NCI-H460 (cell line): ENCODE measurements at places on chromosomes 7 and 10. TPM values are rescaled to one million over a fixed set of nuclear protein-coding genes. Genes with fewer than 3 reads are reported as not detected.

DNA sequence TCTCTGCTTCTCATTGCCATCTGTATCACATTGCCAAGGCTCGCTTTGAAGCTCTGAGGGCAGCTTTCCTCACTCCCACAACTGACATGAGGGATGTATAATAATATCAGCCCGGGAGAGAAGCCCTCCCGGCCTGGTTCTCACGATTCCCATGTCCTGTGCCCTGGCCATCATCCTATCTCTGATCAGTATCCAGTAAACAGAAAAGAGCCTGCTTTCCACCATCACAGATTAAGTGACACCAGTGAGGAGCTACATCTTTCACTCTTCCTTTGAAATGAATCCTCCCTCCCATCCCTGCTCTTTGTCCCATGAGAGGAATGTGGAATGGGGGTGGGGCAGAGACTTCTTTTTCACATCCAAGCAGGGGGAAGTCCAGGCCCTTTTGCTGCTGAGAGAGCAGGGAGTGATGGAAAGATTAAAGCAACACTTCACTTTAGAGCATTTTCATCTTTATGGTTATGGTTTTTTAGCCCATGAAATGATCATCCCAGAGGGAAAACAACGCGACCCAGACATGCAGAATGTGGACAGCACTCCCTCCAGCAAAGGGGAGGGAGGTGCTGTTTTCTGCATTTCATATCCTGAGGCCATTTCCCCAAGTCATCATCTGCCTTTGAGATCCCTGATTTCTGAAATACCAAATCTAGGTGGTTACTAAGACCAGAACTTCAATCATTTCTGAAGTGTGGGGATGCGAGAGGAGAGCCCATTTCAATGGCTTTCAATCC, 84.6 kb upstream of the LYZL1 start:
- no peak for DNase-seq

DNA sequence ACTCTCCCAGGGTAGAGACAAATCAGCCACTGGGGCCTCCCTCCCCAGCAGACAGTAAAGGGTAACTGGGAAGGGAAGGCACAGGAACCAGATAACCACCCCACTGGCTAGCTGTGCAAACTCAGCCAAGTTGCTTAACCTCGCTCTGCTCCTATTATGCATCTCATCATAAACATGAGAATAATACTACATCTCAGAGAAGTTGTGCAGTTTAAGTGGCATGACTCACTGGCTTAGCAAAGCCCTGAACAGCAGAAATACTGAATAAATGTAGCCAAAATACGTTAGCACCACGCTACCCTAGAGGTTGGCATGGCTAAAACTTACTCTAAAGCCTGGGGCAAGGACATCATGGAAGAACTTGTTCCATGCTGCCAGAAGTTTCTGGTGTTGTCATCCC, 128.1 kb upstream of the ANK3 start:
- no peak for DNase-seq

GRCh38 chr7:4725014-4725849, 43.1 kb downstream of the FOXK1 start:
- peak; percentile 85 for DNase-seq

GRCh38 chr7:157712666-157713235, 375.9 kb downstream of the DNAJB6 start:
- no peak for DNase-seq

GRCh38 chr10:11783558-11783865, 39.6 kb upstream of the PROSER2 start:
- no peak for DNase-seq

DNA sequence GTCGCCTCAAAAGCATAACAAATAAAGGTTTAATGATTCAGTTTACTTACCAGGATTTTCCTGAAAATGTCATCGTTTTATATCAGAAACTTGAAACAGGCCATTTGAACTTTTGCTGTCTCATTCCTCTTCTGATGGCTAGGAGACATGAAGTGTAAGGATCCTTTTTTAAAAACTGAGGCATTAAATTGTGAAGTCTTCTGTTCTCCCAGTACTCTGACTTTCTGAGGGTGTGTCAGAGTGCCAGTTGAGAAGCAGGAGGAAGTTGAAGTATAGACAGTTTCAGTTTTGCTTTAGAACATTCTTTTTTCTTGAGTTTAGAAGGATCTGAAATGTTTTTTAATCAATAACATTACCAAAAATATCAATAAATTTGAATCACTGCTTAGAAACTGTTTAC, at the start of gene SAMD9L:
SAMD9L (minus strand) TSS at position 242 of the 400 bp plus-strand sequence. CDS start 12,414 bp downstream, outside the sequence.
- no peak for DNase-seq

DNA sequence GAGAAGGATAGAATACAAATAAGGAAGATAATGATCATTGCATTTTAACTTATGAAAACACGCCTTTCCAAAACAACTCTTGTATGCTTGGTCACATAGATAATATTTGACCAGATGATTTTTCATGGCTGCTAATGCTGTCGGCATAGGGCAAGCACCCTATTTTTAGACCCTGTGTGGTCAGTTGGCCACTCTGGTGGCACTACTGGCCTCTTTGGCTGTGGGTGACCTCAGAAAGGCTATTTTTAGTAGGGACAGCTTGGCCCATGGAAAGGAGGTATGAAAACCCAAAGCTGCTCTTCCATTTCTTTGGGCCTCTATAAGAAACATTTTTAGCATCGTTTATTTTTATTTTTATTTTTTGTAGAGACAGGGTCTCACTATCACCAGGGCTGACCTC, 12.3 kb downstream of the BMPER start:
- no peak for DNase-seq

DNA sequence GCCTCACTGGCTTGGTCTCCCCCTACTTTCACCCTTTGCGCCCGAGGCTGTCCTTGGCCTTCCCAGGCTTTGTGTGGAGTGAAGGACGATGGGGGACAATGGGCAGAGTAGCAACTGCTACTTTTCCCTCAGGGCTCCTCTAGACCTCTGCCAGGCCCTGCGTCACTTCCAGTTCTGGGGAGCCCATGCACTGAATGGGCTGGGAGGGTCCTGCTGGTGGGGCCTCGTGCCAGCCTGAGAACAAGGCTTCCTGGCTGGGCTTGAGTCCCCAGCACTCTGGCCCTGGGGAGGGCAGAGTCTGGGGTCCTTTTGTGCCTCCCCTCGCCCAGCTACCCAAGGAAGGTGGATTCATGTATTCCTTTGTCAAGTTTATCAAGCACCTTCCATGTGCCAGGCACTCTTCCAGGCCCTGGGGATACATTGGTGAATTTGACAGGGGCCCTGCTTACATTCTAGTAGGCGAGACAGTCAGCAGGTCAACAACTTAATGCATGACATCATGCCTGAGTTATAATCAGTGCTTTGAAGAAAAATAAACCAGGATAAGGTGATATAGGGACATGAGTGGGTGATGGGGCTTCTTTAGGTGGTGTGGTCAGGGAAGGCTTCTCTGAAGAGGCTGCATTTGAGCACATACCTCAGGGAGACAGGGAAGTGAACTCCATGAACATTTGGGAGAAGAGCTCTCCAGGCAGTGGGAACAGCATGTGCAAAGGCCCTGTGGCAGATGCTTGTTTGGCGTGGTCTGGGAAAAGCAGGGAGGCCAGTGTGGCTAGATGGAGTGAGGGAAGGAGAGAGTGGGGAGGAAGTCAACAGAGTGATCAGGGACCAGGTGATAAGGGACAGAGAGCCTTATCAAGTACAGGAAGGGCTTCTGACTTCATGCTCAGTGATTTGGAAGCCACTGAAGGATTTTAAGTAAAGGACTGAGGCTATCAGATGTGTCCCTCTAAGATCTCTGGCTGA, 14.1 kb downstream of the ZMIZ1 start:
- no peak for DNase-seq

GRCh38 chr7:131000873-131001272, 266.9 kb upstream of the KLF14 start:
- DNase-seq = no peak

GRCh38 chr7:150983893-150984368, 5.8 kb upstream of the KCNH2 start:
- peak; percentile 50 for DNase-seq

DNA sequence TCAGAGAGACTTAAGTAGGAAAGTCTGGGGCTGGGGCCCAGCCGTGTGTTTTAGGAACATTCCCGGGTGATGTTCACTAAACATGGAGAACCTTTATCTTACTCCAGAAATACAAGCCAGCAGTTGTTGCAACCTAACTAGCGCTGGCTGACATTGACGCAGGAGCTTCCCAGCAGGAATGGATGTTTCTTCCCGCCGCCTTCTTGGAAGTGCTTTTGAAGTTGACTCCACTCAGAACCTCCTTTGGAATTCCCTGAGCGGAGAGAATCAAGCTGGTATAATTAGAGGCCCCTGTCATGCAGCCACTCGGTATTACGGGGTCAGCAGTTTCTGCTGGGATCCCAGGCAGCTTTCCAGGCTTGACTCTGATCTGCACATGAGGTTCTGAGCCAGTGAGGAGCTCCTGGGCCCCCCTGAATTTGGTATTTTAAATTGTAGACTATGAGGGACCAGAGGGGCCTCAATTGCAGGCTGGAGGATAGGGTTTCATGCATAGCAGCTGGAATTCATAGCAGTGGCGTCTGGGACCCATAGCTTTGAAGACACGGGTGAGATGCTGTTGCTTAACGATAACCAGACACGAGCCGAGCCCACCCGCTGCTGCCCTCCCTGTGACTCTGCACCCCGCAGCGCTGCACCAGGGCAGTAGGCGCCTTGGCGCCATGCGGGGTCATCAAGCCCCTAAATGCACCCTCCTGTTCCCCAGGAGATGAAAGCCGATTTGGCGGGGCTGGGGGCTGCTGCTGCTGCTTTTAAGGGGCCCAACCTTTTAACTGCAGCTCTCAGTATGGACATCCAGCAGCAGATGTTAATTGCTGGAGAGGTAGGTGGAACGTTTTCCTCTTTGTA, 61.8 kb downstream of the EEPD1 start:
- DNase-seq = no peak

DNA sequence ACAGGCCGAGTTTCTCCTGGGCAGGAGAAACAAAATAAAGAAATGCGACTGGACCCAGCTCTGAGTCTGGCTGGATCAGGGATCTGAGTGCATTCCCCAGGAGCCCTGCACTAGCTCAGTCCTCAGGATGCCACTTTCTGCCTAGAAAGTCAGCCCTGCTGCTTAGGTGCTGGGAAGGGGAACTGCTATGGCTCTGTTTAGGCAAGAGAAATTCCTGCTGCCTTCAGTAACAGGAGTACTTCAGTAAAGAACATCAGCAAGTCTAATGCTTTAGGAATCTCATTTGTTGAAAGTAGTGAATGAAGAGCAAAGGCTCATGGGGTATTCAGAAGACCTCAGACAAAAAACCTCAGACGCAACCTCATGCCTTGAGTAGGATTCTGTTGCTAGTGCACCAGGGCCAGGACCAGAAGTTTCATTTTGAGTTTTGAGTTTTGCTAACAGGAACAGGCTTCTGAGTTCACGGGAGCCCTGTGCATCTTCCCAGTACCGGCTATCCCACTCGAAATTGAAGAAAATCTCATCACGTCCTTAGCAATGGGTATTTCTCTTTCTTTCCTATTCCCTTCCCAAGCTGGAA, 170.8 kb upstream of the CDCA7L start:
- DNase-seq = no peak

- DNase-seq = no peak
Measured at GRCh38 chr7:113828581-113828980, 90.2 kb downstream of the PPP1R3A start.

- no peak for DNase-seq
Measured at GRCh38 chr7:16816824-16817223, 12.0 kb upstream of the AGR2 start.

- DNase-seq = no peak
Measured at GRCh38 chr10:77511498-77512218, 126.0 kb downstream of the KCNMA1 start.

- no peak for DNase-seq
Measured at GRCh38 chr10:47028466-47028865, 117.2 kb downstream of the PTPN20 start.

DNA sequence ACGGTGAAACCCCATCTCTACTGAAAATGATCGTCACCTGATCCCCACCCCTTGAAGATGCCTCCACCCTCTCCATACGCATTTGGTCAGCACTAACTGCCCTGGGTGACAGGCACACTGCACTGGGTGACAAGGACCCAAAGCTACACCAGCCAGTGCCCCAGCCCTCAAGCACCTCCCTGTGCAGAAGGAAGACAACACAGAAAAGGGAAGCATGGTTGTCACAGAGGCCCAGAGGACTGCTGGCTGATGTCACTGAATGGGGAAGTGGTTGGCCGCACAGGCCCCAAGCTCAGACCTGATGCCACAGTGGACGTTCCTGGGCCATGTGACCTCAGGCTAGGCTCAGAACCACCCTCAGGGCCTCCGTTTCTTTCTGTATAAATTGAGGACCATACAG, 4.2 kb upstream of the PILRA start:
- no peak for DNase-seq

Gene CPED1
- 14.8 and 17.0 TPM in 2 replicates for total RNA-seq

Gene PPRC1
- 24.1 and 26.4 TPM in 2 replicates for total RNA-seq

Gene PTF1A
- not detected in 2 replicates for total RNA-seq

Gene MBL2
- total RNA-seq = not detected in 2 replicates

Gene PRSS37
- not detected in 2 replicates for total RNA-seq

Gene PHKG1
- total RNA-seq = not detected in 2 replicates

Gene ERCC6
- total RNA-seq = 7.9 and 10.3 TPM in 2 replicates
